Natural killer cell treated with Interleukin-12 subunit alpha and Interleukin-12 subunit beta and Interleukin-15 and Interleukin-18, amount 100 ng/mL, for 72 hours (primary cell): ENCODE measurements at places on chromosomes 6 and 20. TPM values are rescaled to one million over a fixed set of nuclear protein-coding genes. Genes with fewer than 3 reads are reported as not detected.

The B3GAT2 gene
- total RNA-seq = not detected

The TREM1 gene
- not detected for total RNA-seq

DNA sequence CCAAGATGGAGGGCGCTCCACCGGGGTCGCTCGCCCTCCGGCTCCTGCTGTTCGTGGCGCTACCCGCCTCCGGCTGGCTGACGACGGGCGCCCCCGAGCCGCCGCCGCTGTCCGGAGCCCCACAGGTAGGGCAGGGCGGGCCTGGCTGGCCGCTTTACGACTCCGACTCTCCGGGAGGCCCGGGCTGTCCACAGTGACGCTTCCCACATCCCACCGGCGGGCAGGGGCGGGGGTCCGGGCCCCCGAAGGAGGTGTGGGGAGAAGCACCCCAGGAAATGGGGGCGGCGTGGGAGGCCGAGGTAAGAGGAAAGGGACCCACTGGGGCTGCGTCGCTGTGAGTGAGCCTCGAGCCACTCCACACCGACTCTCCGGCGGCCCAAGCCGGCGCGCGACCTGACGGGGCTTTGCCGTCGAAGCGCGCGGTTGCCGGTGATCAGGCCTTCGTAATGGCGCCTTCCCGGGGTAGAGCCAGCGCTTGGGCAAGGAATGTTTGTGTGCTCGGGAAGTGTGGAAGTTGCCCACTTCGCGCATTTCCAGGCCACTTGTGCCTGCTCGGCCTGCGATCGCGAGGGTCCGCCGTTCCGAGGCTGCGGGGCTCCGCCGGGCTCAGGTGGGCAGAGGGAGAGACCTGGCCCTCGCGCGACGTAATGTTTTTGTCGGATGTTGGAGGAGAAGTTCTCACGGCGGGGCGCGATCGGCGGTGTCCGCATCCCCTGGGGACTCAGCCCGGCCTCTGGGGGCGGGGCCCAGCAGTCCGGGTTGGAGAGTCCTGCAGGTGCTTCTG is 427 bp downstream of the GINM1 start:
- no peak for DNase-seq

GRCh38 chr6:114592506-114592905 is 249.7 kb upstream of the HS3ST5 start:
- DNase-seq = no peak

DNA sequence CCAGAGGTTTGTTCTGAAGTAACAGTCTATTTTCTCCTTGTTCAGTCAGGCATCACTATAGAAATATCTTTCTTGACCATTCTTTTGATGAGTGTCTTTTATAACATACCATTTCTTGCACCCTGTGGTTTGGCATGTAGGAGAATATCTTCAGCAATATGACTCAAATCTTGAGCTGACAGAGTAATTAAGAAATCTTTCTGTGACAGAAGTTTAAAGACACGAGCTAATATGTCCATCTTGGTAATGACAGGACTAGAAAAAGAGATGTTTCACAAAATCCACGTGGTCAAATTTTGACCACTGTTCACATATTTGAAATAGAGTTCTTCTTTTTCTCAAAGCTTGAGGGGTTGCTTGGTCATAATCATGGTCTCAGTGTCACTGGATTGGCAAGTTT is 149.9 kb downstream of the MYB start:
- no peak for DNase-seq
